Left renal pelvis (tissue), 4 donors: ENCODE measurements at places on chromosomes 13 and 19. TPM values are rescaled to one million over a fixed set of nuclear protein-coding genes. Genes with fewer than 3 reads are reported as not detected.

REX1BD gene
- polyA plus RNA-seq, result 20.1 TPM

DIAPH3 gene
- polyA plus RNA-seq, result 15.4 TPM

DNA sequence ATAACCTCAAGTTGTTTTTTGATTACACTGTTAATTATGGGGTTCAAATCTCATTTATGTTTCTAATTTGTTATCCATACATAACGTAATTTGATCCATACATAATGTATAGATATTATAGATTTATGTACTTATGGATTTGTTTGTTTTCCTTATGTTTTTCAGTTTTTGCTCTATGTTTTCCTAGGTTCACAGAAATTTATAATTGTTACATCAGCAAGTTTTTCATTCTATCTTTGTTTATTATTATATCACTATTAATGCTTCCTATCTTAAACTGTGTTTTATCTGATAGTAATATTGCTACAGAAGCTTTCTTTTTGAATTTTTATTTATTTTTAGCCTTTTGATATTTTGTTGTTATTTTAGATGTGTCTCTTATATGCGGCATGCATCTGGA, 194.3 kb upstream of the SOX21 start:
- DNase-seq, result no peak

GRCh38 chr19:34325981-34326787, 38.8 kb upstream of the GPI start:
- no peak for DNase-seq

DNA sequence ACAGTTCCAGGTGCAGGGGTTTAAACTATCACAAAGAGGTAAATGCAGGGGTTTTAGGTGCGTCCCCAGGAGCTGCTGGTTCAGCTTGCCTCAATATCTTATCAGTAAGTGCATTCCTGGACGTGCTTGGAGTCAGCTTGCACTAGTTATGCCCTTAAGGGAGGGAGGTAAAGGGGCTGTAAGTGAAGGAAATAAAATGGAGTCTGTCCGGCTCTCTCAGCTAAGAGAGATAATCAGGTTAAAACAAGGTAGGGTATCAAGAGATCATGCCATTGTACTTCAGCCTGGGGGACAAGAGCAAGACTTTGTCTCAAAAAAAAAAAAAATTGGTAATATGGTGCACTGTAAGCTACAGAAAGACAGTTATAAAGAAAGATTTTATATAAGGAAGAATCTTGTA, 69.7 kb downstream of the ZNF100 start:
- DNase-seq, result no peak

NTN5 gene
- polyA plus RNA-seq, result 1.5 TPM

RDH8 gene
- polyA plus RNA-seq, result not detected

DNA sequence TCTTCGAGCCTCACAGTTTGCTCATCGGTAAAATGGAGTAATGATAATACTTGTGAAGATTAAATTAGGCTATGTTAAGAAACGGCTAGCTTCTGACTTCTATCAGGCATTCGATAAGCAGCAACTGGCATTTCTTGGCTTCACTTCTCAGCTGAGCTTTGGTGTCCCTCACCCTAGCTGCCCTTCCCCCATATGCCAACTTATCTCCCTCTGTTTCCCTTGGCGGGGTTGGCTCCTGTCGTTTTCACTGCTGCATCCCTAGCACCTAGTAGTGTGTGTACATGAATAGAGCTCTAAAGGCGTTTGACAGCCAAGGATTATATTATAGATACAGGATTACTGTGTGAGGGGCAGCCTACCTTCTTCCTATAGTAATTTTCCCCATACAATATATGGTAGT, 97.5 kb downstream of the TNFSF11 start:
- DNase-seq, result no peak

DPY19L3 gene
- polyA plus RNA-seq, result 68.6 TPM

ITGBL1 gene
- 14.9 TPM for polyA plus RNA-seq

NR2F6 gene
- polyA plus RNA-seq, result 34.1 TPM

ZNF534 gene
- 0.53 TPM for polyA plus RNA-seq

MBD3L2 gene
- not detected for polyA plus RNA-seq

DNA sequence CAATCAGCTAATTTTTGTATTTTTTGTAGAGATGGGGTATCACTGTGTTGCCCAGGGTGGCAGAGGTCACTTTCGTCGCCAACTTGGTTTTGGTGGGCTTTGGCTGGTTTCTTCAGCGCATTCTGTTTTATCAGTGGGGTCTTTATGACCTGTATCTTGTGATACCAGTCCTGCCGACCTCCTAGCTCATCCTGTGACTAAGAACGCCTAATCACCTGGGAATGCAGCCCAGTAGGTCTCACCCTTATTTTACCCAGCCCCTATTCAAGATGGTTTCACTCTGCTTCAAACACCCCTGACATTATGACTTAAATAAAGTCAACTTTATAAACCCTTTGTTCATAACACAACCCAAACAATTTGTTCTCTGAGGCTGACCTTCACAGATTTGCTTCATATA, 3.0 kb upstream of the ZNF878 start:
- no peak for DNase-seq

PRODH2 gene
- 34.6 TPM for polyA plus RNA-seq

DNA sequence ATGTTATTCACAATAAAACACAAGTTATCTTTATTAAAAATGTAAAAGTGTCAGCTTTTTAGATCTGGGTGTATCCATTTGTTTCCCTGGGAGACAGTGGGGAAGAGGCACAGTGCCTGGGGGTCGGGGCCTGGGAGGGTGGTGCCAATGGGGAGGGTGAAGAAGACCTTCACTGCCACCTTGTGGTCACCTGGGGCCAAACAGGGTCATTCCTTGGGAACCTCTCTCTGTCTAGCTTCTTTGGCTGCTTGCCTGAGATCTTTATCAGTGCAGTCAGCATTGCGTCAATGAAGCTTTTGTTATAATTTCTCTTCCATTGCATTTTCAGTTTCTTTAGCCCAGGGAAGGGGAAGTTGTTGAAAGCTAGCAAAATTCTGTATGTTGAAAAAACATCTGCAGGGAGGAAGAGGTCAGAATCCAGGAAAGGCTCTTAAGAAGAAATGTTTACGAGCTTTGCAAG, 39.1 kb downstream of the PCDH8 start:
- peak; percentile 37 for DNase-seq

GRCh38 chr19:7846155-7846646, 16.2 kb downstream of the EVI5L start:
- no peak for DNase-seq

- DNase-seq, result no peak
These were observed 329.6 kb downstream of the KCTD12 start for GRCh38 chr13:76556627-76557026.

RPS28 gene
- 594 TPM for polyA plus RNA-seq

DNA sequence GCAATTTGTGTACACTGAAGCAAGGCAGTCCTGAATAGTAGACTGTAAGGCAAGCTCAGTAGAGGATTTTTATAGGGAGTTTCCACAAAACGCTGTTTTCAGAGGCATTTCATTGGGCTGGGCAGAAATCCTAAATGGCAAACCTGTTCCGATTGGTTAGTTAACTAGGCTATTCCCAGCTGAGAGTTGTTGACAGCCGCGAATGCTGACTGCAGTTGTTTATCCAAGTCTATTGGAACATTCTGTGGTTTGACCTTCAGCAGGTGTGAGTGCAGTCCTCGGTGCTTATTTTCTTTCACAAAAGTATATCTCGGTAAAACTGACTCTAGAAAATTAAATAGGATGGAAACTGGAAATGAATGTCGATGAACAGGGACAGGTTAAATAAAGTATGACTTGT, 45.4 kb downstream of the TPT1 start:
- no peak for DNase-seq

DNA sequence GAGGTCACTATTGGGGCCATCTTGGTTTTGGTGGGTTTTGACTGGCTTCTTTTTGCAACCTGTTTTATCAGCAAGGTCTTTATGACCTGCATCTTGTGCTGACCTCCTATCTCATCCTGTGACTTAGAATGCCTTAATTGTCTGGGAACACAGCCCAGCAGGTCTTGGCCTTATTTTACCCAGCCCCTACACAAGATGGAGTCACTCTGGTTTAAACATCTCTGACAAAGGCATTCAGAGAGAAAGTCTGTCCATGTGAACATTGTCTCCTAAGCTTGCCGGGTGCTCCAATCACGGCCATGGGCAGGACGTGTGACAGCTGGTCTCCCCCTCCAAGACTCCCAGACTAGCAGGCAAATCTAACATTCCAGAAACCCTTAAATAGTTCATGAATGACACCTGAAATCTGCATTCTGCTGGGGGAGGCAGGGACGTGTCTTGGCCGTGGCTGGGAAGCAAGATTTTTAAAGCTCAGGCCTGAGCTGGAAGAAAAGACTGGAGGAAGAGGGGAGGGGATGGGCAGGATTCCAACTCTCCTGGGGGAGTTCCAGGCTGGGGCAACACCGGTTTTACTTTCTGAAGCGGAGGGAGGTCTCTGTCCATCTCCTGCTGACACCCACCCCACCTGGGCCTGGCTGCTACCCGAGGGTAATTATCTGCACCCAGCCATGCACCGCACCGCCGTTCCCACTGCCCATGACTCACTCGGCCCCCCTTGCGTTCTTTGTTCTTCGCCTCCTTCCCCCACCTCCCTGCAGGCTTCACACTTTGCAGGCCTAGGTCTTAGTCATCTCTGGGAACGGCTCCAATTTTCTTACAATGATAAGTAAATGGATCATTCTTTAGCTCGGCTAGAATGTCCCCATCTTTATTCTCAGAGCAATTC, 11.6 kb upstream of the OR1M1 start:
- DNase-seq, result peak; percentile 62

GZMM gene
- polyA plus RNA-seq, result 0.37 TPM
